ENCODE measurements at places on chromosomes 12 and 14. TPM values are rescaled to one million over a fixed set of nuclear protein-coding genes. Genes with fewer than 3 reads are reported as not detected.

MYF6 gene
- total RNA-seq: not detected

GRCh38 chr12:108657130-108657745 is 23.5 kb upstream of the SELPLG start:
- no peak for DNase-seq

- no peak for DNase-seq
Measured at GRCh38 chr14:90502760-90503159, 105.9 kb downstream of the CALM1 start.

GRCh38 chr12:101670007-101670671 is 27.3 kb upstream of the CHPT1 start:
- peak; percentile 59 for DNase-seq

GRCh38 chr14:68789821-68790643 is 2.8 kb downstream of the ZFP36L1 start:
- peak; percentile 38 for DNase-seq
